ENCODE measurements at places on chromosomes 5 and 9.

DNA sequence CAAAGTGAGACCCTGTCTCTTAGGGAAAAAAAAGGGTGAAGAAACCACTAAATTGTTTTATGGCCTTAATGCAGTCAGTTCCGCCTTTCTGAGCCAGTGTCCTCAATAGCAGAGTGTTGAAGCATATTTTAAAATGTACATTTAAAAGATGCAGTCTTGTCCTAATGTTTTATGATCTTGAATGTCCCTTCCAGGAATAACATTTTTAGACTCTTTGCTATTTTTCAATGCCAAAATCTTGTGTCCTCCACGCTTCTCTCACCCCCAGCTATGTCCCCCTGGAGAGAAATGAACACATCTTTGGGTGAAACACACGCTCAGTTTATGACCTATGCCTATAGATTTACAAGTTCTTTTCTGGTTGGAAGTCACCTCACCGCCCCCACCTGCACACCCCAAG, 69.8 kb downstream of the CSNK1A1 start:
- no peak for DNase-seq

- no peak for DNase-seq
Measured at GRCh38 chr9:82489201-82489821, 500.7 kb downstream of the SPATA31D1 start.

DNA sequence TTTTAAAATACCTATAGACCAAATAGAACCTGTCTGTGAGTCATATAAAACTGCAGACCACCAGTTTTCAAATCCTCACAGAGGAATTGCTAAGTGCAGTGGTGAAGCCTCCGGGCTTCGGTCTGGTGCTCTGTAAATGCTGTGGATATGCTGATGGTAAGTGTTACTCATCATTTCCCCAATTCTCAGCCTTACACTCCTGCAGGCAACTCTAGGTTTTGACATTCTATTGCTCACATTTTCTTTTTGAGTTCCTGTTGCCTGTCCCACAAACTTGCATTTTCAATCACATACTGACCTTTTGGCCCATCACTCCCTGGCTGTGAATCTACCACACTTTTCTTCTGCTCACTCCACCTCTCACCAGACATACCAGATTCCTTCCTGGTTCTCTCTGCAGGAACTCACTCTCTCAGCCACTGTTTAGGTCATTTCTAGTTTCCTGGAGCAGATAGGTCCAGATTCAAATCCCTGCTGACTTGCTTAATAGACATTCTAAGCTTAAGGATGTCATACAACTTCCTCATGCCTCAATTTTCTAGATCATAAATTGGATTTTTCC, 192.9 kb downstream of the RAB3C start:
- no peak for DNase-seq

DNA sequence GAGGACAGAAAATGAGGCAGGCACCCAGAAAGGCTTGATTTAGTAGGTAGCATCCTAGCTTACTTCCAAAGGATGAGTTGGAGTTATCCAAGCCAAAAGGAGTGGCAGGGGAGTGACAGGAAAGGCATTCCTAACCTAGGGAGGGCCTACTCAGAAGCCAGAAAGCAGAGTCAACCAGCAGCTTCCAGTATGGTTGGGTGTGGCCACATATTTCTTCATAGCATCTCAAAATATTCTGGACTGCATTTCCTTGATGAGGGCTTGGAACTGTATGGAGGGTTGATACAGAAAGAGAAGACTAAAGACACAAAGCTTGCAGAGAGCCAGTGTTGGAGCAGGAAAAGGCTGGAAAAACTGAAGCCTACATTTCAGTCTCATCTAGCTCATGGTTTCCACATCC, 656.8 kb upstream of the DMAC1 start:
- DNase-seq, result no peak

GRCh38 chr9:137145731-137146526, 7.0 kb downstream of the GRIN1 start:
- DNase-seq, result no peak

DNA sequence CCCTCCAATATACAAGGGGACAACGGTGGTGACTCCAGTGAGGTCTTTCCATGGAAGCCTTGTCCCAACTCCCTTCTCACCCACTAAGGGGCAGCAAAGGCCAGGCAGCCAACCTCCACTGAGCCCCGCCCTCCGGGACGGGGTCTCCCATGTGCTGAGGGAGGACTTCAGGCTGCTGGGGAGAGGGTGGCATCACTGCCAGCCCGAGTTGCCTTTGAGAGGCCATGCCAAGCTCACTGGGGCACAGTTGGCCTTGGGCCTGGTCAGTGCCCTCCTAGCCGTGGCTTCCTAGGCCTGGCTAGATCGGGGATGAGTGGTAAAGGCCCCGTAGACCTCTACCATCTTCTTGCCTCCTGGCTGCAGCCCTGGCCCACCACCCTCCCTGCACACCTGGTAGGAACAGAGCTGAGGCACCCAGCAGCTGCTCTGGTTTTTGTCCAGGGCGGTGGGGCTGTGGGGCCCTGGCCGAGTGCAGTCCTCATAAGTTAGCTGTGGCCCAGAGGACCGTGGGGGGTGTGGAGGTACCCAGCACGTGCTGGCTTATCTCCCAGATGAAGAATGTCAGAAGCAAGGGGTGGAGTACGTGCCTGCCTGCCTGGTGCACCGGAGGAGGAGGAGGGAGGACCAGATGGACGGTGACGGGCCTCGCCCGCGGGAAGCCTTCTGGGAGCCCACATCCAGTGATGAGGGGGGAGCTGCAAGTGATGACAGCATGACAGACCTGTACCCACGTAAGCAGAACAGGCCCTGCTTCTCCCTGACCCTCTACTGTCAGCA, 3.2 kb downstream of the SURF2 start:
- DNase-seq, result peak; percentile 30

DNA sequence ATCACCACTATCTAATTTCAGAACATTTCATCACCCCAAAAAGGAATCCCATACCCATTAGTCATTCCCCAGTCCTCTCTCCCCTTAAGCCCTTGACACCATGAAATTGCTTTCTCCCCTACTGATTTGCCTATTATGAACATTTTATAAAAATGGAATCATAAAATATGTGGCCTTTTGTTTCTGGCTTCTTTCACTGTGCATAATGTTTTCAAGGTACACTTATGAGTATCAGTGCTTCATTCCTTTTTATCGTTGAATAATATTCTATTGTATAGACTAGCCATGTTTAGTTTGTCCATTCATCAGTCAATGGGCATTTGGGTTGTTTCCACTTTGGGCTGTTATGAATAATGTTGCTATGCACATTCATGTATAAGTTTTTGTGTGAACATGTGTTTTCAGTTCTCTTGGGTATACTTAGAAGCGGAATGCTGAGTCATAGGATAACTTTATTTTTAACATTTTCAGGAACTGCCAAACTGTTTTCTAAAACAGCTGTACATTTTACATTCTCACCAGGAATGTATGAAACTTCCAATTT, 40.4 kb upstream of the FGF1 start:
- no peak for DNase-seq

GRCh38 chr5:132662925-132663770, 5.2 kb downstream of the IL13 start:
- no peak for DNase-seq

DNA sequence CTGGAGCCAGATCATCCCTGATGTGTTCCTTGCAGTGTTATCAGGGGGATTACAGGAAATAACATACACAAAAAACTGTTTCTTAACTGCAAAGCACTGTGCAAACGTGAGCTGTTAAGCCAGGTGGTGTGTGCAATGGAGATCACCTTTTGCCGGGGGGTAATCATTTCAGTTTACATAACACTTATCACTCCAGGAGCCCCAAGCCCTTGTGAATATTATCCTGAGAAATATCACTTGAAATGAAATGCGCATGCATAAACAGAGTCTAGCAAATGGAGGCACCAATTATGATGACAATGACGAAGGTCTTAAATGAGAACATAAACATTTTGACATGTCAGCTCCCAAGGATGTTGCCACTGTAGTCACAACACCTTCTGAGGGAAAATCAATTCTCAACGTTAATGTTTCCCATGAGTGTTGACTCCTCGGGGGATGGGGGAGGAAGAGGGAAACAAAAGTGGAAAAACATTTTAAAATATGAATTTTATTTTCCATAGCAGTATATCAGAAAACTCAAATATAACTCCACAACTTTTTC, 54.5 kb upstream of the RAD23B start:
- DNase-seq, result peak; percentile 89

- no peak for DNase-seq
Measured at GRCh38 chr5:102955488-102955887, 164.4 kb downstream of the GIN1 start.

DNA sequence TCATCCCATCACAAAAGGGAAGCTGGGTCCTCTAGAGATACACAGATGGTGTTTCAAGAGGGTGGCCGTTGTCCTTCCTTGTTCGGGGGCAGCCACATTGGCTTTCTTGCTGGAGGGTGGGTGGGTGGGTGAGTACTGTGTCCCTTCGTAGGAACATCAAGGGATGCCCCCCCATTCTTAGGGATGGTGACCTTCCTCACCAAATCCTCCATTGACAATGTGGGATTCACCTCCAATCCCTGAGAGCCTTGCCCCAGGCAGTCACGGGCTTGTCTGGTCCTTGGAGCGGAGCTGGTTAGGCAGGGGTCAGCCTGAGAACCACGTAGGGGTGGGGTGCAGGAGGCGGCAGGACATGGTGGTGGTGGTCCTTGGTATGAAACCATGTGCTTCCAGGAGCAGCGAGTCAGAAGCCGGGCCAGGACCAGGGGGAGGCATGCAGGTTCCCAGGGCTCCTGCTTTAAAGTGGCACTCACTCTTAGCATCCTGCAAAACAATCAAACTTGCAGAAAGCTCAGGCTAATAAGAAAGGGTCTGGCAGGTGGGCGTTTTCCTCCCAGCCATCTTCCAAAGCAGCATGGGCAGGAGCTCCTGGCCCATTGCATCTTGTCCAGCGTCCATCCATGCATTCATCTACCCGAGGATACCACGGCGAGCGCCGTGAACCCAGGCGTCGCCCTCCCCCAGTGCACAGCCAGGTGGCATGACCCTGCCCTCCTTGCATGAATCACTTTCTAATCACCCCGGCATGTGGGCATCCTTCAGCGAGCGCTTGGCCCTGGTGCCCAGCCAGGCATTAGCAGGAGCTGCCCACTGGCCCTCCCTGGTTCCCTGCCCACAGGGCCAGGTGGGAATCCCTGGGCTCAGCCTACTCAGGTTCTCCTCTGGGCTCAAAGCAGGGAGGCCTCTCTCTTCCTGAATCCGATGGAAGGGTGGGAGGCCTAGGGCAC, 76.4 kb downstream of the NTNG2 start:
- DNase-seq, result no peak

GRCh38 chr5:146851133-146851532, 27.4 kb downstream of the PPP2R2B start:
- DNase-seq, result no peak

GRCh38 chr5:127586811-127587210, 62.1 kb upstream of the CTXN3 start:
- no peak for DNase-seq

DNA sequence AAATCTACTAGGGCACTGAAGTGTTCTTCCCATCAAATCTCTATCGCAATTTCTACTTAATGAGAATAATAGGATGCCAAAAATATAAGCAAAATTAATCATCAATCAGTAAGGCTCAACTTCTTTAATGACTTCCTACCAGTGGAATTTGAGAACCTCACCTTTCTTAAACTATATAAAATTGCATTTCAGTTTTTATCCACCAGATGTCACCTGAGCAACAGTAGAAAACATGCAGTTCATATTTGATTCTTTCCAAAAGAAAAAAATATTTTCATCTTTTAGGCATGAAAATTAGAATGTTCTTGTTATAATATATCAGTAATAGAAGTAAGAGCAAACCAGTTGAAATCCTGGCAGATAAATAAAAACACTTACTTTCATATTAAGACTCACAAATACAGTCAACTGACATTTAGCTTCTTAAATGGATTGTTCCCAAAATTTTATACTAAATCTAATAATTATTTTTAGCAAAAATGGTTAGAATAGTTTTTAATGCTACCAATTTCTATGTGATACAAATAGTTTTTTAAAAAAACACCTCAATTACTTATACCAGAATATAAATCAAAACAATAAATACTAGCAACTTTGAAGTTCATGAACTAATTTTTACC, 13.4 kb upstream of the CCDC112 start:
- peak; percentile 22 for DNase-seq

- no peak for DNase-seq
Measured at GRCh38 chr5:6235726-6236125, 142.6 kb downstream of the MED10 start.

GRCh38 chr5:2047341-2047927, 164.7 kb upstream of the IRX4 start:
- no peak for DNase-seq

- no peak for DNase-seq
Measured at GRCh38 chr5:64671678-64672077, 18.6 kb upstream of the SHISAL2B start.

- DNase-seq, result no peak
Measured at GRCh38 chr5:76294573-76294972, 108.5 kb upstream of the IQGAP2 start.

- no peak for DNase-seq
Measured at GRCh38 chr5:4053136-4053535, 457.5 kb downstream of the IRX1 start.

DNA sequence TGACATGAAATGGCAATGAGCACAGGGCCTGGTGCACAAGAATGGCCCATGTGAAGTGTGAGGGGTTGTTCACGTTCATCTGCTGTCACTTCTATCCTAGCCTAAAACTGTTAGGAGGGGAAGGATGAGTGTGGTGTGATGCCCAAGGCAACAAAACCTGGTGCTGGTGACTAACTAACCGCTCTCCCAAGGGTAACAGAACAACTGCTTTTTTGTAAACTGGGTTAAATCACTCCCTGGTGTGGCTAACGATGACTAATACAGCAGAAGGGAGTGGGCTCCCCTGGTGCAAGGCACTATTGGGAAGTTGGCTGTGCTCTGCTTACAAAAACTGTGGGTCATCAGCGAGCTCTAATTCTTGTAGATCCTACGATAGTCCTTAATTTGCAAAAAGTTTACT, 103.2 kb upstream of the VCAN start:
- DNase-seq, result no peak

GRCh38 chr9:127866535-127866934, 10.9 kb downstream of the AK1 start:
- no peak for DNase-seq
